CD8-positive, alpha-beta memory T cell (primary cell): ENCODE measurements at places on chromosomes 3 and 15.

GRCh38 chr15:36313736-36314280 lies 265.6 kb upstream of the CDIN1 start:
- DNase-seq, result no peak

GRCh38 chr15:37107071-37107743 lies 6.9 kb upstream of the MEIS2 start:
- DNase-seq, result no peak

GRCh38 chr3:17088602-17089313 lies 204.0 kb downstream of the PLCL2 start:
- peak; percentile 67 for DNase-seq

- DNase-seq, result no peak
These were observed 26.1 kb downstream of the CERS3 start for GRCh38 chr15:100502651-100503050.

DNA sequence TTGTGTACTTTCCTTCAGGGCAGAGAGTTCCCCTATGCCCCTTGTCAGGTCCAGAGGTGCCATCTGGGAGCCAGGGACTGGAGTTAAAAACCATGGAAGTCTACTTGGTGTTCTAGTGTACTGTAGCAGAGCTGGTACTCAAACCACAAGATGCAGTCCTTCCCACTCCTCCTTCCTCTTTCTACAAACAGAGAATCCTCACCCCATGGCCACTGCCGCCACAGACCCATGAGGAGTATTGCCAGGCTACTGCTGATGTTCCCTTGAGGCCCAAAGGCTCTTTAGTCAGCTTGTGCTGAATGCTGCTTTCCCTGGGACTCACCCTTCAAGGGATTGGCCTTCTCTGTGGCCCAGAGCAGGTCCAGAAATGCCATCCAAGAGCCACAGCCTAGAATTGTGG lies 229.2 kb upstream of the ZPLD1 start:
- DNase-seq, result no peak

DNA sequence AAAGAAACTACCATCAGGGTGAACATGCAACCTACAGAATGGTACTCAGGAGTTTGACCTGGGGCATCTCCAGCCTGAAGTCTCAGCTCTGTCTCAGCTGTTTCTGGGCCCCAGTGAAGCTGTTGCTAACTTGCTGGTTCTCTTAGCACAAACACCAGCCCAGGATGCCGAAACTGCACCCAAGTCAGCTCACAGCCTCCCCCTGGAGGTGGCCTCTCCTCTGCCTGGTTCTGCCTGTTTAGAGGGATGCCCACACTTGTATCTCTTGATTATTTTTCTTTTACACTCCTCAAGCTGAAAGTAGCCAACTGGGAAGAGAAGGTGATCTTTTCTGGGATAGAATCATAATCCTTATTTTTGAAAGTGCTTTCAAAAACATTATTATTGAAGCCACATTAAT lies 289.0 kb upstream of the RASGRP1 start:
- peak; percentile 11 for DNase-seq

GRCh38 chr3:139654637-139655365 lies 23.0 kb downstream of the NMNAT3 start:
- DNase-seq, result no peak

GRCh38 chr3:115217678-115218451 lies 70.8 kb upstream of the ZBTB20 start:
- no peak for DNase-seq
